ENCODE measurements at places on chromosomes 11 and 22. TPM values are rescaled to one million over a fixed set of nuclear protein-coding genes. Genes with fewer than 3 reads are reported as not detected.

Gene E2F8
- 12.9 TPM for total RNA-seq

Gene FGF19
- not detected for total RNA-seq

DNA sequence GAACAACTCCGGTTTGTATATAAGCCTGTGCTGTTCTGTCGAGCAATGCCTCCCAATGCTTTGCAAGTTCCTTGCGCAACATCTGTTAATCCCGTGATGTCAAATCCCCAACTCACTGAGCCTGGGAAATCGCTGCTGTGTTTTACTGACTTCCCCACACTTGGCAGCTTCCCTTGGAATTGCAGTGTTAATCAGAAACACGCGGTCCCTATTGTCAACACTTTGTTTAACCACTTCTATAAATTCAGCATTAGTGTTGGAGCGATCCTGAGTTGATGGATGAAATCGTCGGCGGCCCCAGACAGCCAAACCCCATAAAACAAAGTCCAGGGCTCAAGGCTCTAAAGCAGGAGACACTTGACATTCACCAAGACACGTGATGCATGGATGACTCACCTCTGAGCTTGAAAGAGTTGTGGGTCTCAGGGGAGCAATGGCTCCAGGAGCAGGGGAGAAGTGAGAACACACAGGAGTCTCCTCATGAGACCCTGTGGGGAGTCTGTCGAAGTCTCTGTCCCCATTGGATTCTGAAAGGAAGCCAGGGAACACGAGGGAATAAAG, 555.3 kb downstream of the MIAT start:
- H3K4me3 ChIP-seq, result no peak overlapping the region
- H3K27me3 ChIP-seq, result peaks cover 21% of the 10 kb centered on the region
- peak; percentile 10 for DNase-seq

Gene OR8D1
- total RNA-seq, result not detected

DNA sequence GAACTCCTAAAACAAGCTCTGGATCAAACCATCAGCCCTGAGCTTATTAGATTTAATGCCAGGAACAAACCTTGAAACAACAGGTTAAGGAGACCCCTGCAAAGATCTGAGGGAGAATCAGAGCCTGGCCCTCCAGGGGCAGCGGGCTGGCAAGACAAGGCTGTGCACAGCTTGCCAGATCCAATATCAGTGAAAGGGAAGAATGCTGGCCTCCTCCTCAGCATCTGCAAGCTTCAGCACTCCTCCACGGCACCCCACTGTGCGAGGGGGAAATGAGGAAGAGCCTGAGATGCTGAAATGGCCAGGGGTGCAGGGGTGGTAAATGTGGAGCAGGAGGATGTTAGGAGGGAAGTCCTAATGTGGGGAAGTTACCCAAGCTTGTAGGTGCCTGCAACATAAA, 167.0 kb downstream of the TENM4 start:
- H3K27ac ChIP-seq, result no peak overlapping the region
- no peaks in the 10 kb centered on the region for H3K4me1 ChIP-seq
- H3K4me3 ChIP-seq, result no peak overlapping the region
- no peaks in the 10 kb centered on the region for H3K36me3 ChIP-seq
- H3K27me3 ChIP-seq, result peaks cover 2% of the 10 kb centered on the region

Gene ABTB2
- 2.4 TPM for total RNA-seq

DNA sequence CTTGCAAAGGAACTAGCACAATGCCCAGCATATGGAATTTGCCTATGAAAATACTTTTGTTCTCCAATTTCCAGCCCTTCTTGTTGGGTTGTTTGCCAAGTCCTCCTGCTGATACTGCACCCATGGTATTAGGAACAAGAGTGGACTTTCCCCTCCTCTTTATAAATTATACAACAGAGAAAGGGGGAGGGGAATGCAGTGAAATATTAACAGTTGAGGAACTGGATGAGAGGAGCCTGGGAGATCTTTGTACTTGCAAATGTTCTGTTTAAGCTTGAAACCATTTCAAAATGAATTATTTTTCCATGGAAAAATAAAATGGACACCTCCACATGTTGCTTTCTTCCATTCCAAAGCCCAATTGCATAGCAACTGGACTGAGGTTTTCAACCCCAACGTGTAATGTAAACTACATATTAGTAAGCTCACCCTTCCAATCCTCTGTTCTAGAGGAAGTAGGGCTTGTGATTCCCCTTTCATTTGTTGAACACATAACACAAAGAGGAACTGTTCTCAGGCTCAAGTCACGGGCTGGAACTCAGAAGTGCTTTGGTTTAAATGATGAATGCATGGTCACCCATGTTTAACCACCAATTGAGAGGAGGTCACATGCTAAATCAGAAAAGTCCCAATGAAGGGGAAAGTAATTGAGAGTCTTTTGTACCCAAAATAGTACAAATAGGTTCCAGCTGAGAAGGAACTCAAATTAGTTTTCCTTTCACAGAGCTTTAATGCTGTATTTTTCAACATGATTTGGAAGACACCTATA, 66.2 kb upstream of the ZC3H12C start:
- no peaks in the 10 kb centered on the region for H3K36me3 ChIP-seq
- no peak for DNase-seq
- no peaks in the 10 kb centered on the region for H3K4me1 ChIP-seq
- peaks cover 1% of the 10 kb centered on the region for H3K27me3 ChIP-seq

DNA sequence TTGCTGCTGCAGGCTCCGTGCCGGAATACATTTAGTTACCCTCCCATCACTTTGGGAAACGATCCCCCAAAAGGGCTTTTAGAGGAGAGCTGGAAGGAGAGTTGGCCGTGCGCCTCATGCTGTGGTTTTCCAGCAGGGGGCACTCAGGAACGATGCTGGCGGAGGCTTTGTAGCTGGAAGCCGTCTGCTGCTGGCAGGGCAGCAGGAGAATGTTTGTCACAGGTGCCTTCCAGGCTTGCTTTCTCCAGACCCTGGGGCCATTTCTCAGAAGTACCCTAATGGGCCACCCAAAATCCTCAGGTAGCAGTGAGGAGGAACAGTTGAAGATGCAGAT, 30.0 kb upstream of the CABP7 start:
- H3K27ac ChIP-seq, result no peak overlapping the region
- no peaks in the 10 kb centered on the region for H3K27me3 ChIP-seq
- no peaks in the 10 kb centered on the region for H3K4me1 ChIP-seq
- H3K36me3 ChIP-seq, result peaks cover 7% of the 10 kb centered on the region
- DNase-seq, result peak; percentile 37
- no peak overlapping the region for H3K4me3 ChIP-seq

GRCh38 chr11:72146625-72147024, 11.1 kb downstream of the FOLR3 start:
- no peak overlapping the region for H3K4me3 ChIP-seq
- H3K36me3 ChIP-seq, result no peaks in the 10 kb centered on the region
- no peak overlapping the region for H3K27ac ChIP-seq
- peaks cover 4% of the 10 kb centered on the region for H3K4me1 ChIP-seq
- peaks cover 3% of the 10 kb centered on the region for H3K27me3 ChIP-seq

Measured in activated CD8-positive, alpha-beta T cell treated with anti-CD3 and anti-CD28 coated beads for 36 hours (primary cell).